ENCODE measurements at places on chromosomes 3 and 15.

- DNase-seq = no peak
These were observed 9.1 kb downstream of the GHRL start for GRCh38 chr3:10283638-10284037.

GRCh38 chr3:188126276-188126675 is 27.7 kb upstream of the LPP start:
- DNase-seq = no peak

GRCh38 chr3:38029400-38030125 is at the start of gene PLCD1:
Gene PLCD1, minus strand, starts transcription at chr3:38029642. Its CDS starts 103 bp downstream, at chr3:38029539.
- peak; percentile 58 for DNase-seq

- DNase-seq = no peak
These were observed 19.4 kb upstream of the SEMA4B start for GRCh38 chr15:90181776-90182175.

DNA sequence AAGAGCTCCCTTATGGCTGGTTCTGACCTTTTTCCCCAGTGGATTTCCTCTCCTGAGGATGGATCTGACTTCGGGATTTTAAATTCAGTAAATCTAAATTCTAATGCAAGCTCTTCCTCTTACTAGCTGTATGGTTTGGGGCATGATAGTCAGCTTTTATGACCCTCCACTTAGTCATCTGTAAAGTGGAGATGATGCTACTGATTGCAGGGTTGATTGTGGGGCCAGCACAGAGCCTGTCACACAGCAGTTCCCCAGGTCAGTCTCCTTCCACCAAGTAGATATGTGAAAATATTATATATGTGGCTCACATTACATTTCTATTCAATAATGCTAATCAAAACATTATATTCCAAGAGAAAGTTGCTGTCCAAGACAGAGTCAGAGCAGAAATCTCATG is 141.3 kb upstream of the UBE2E1 start:
- DNase-seq = no peak

- DNase-seq = peak; percentile 42
These were observed 44.5 kb downstream of the OXNAD1 start for GRCh38 chr3:16309558-16309957.

DNA sequence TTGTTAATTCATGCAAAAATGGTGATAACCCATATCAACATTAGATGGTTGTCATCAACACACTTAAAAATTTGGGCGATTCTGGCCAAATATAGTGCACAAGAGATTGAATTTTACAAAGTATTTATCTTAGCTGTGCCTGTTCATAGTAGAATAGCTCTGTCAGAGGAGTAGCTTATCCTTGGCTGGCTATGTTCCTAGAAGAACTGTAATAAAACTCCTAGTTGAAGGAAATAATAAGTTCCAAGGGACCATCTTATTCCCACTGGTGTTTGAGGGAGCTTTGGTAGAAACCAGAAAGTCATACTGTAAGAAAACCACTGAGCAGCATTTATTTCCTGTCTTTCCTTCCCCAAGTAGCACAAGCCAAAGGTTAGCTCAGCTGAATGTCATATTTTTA is 201.8 kb downstream of the GRM7 start:
- no peak for DNase-seq

DNA sequence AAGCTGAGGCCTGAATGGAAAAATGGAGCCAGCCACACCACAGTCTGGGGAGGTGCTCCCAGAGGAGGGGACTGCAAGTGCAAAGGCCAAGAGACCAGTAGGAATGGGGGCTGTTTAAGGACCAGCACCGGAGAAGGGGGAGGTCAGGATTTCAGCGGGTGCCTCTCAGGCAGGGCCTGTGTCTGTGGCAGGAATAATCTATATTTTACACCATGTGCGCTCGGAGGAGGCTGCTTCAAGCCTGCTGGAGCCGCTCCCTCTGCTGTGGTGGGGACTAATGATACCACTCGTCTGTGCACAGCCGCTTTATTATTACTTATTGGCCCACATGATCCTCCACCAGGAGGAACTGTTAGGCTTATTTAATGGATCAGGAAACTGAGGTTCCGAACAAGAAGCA is 45.3 kb downstream of the TPRA1 start:
- no peak for DNase-seq

GRCh38 chr15:86555098-86555497 is 475.4 kb downstream of the AGBL1 start:
- DNase-seq = no peak

- no peak for DNase-seq
These were observed 14.2 kb downstream of the ATXN7 start for GRCh38 chr3:63877737-63878393.

GRCh38 chr3:32960404-32961170 is 9.1 kb downstream of the CCR4 start:
- no peak for DNase-seq

- DNase-seq = no peak
These were observed 13.5 kb upstream of the KCNAB1 start for GRCh38 chr3:156106721-156107373.

GRCh38 chr3:186414735-186415419 is 52.8 kb upstream of the DGKG start:
- peak; percentile 32 for DNase-seq

GRCh38 chr3:47161983-47162696 is 1.8 kb downstream of the SETD2 start:
- peak; percentile 72 for DNase-seq

DNA sequence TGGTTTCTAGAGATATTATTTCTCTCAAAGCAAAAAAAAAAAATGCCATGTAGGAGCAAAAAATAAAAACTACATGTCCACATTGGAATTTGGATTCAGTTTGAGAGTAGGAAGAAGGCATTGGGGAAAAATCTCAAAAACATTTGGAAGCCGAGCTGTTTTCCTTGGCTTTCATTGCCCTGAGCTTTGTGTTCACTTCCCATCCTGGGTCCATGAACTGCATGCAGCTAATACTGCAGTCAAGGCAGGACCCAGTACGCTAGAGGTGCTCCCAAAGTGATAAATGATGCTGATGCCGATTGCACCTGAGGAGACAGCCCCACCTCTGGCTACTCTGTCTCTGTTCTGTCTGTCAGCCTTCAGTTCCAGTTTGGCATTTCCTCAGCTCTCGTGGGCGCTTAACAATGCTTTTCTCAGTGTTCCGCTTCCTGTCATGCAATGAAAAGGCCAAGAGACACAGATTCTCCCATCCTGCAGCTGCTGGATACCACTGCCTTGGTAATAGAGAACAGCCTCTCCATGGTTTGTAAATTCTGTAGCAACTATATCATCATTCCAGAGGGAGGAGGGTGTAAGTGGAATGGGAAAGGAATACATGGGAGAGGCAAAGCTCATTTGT is 181.8 kb downstream of the RYR3 start:
- DNase-seq = no peak

GRCh38 chr3:124161448-124161847 is 169.5 kb upstream of the ROPN1 start:
- no peak for DNase-seq

DNA sequence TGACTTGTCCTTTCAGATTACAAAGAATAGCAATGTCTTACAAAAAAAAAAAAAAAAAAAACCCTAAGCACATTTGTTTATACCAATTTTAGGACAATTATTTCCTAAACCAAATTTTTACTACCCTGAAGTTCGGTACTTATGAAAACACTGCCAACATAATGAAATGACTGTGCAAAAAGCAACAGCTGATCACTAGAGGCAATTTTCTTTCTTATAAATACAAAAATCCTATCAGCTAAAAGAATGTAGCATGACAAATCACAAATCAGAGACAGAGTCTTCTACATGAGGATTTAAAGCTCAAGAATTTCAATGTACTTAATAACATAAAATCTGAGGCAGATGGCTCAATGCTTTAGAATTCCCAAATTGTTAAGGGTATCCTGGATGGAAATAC is 191.8 kb downstream of the MAGI1 start:
- no peak for DNase-seq

DNA sequence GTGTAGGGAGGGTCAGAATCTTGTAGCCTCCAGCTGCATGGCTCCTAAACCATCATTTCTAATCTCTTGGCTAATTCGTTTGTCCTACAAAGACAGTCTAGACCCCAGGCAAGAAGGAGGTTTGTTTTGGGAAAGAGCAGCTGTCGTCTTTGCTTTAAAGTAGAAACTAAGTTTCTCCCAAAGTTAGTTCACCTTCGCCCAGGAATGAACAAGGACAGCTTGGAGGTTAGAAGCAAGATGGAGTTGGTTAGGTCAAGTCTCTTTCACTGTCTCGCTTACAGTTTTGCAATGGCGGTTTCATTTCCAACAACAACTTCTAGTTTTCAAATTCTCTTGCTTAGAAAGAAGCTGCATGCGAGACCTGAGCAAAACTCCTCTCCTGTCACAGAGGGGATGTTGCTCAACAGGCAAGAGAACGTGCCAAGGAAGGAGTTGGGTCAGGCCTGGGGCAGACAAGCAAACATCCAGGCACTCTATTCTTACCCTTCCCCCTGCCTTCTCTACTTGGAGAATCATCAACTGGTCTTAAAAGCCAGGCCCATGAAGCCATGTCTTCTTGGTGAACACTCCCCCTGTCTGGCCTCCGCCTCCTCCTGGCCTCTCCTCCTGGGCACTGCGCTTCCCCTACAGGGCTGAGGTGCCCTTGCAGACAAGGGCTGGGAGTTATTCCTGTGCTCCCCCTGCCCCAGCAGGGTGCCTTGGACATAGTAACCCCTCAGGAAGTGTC is 57.6 kb downstream of the TMEM44 start:
- DNase-seq = peak; percentile 78

GRCh38 chr15:45132844-45133560 is 3.2 kb downstream of the DUOX1 start:
- no peak for DNase-seq

DNA sequence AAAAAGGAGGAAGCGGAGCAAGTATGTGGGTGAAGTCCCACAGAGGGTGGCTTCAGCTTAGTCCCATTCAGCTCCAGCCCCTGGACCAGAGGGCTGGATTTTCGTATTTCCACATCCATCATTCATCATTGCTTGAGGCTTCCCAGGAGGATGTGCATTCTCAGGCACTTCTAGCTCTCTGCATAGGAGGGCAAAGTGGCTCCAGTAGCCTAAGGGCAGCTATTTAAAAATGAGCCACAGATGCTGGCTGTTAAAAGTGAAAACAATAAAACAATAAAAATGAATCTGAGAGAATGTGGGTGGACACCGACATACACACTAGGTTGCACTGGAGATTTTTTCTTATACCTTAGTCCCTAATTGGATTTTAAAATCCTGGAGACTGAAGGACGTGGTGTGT is 629.2 kb upstream of the ZNF385D start:
- no peak for DNase-seq

DNA sequence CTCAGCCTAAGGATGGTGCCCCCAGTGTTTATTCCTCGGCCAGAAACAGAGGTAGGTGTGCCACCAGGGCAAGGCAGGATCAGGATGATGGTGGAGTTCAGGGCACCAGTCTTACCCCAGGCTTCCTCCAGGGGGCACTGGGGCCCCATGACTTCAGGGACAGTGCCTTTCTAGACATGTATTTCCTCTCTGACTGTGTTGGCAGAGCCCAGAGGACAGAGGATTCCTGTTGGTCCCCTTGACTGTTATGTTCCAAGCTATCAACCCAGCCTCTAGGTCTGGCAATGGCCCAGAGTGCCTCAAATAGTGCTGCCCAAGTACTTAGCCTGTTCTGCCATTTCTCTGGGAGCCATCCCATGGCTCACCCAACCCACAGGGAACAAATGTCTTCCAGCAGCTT is 2.8 kb downstream of the HEMK1 start:
- peak; percentile 74 for DNase-seq

- no peak for DNase-seq
These were observed 137.6 kb downstream of the PEAK1 start for GRCh38 chr15:77282333-77282732.

DNA sequence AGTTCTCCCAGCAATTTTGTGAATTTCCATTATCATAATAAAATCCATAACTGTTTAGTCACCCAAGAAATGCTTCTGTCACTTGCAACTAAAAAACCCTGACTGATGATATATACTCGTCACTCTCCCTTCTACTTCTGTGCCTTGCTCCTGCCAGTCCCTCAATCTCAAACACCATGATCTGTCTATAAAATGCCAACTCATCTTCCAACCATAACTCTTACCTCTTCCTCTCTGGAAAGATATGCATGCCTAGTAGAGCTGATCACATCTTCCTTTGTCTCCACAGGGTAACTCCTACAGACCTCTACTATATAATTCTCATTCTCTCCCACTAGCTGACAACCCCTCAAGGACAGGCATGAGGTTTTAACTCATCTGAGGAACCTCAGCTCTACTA is 5.2 kb upstream of the VEPH1 start:
- no peak for DNase-seq

DNA sequence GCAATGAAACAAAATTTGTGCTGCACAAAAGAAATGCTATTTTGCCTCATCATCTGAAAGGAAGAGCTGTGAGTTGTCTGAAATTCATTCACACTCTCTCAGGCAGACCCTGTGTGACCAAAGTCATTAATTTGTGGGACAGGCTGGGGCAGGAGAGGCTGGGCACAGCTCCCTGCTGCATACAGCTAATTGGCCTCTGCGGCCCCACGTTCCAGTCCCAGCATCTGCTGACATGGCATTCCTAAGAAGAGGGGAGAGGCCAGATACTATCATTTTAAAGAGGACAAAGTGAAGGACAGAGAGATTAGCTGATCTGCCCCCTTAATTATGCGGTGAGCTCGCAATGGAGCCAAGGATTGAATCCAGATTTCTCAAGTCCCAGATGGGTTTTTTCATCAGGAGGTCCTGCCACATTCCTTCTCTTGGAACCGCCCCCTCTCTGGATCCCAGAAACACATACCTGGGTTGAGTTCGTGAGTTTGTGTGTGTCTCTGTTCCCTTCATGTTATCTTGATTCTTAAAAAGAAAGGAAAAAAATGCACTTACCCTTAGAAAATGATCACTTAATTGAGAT is 25.1 kb downstream of the POLR2M start:
- no peak for DNase-seq

- no peak for DNase-seq
These were observed 179.3 kb upstream of the ANKRD28 start for GRCh38 chr3:15977090-15977489.

DNA sequence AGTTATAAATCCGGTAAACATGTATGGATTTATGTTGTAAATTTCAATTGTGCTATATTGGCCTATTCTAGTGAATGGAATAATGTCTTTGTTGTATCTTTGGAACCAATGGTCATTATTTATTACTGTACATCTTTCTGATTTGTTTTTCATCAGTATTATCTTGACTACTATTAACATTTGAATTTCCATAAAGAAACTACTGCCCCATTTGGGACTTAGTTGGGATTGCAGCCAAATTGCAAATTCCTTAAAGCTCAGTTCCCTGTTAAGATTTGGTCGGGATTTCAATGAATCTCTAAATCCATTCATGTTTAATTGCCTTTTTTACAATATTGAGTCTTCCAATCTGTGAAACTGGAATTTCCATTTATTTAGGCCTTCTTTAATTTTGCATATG is 822.4 kb upstream of the CADM2 start:
- DNase-seq = no peak

DNA sequence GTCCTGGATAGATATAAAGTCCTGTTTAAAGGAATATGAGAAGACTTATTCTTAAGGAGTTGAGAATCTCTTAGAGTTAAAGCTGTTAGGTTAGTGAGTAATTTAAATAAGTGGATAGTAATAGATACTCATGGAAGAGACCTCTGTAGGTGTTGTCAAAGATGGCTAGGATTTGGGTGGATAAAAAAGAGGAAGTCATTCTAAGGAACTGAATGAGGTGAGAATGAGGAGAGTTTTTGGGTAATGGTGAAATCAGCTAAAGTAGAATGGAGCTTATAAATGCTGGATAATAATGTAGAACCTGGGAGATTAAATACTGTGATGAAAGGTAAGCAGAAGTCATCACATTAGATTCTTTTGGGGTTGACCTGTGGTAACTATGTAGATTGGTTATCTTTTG is 8.1 kb downstream of the ARIH1 start:
- no peak for DNase-seq

All from inflammatory macrophage treated with lipopolysaccharide for 4 hours (primary cell).